ENCODE measurements at places on chromosomes 1 and 21. TPM values are rescaled to one million over a fixed set of nuclear protein-coding genes. Genes with fewer than 3 reads are reported as not detected.
A peak's percentile ranks its signal among the peaks of the same experiment; 100 is the strongest.

DNA sequence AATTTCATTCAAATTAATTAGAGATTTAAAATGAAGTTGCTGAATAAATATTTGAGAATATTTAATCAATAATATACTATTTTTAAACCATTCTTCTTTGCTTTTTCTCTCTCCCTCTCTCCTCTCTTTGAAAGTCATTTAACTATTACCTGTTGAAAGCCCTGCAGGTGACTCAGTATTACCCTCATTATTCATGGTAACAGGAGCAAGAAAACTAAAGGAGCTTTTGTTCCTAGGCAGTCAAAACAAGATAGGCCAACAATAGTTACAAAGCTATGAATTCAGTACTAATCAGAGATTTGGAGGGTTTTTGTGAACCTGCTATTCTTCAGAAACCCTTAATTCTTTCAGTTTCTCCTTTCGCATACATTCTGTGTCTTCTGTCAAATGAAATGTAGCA lies 721.3 kb upstream of the NCAM2 start:
- no peak for DNase-seq

GRCh38 chr1:221085701-221086375 lies 206.6 kb downstream of the HLX start:
- DNase-seq, result no peak

GRCh38 chr1:59126366-59126765 lies 170.5 kb upstream of the FGGY start:
- no peak for DNase-seq

DNA sequence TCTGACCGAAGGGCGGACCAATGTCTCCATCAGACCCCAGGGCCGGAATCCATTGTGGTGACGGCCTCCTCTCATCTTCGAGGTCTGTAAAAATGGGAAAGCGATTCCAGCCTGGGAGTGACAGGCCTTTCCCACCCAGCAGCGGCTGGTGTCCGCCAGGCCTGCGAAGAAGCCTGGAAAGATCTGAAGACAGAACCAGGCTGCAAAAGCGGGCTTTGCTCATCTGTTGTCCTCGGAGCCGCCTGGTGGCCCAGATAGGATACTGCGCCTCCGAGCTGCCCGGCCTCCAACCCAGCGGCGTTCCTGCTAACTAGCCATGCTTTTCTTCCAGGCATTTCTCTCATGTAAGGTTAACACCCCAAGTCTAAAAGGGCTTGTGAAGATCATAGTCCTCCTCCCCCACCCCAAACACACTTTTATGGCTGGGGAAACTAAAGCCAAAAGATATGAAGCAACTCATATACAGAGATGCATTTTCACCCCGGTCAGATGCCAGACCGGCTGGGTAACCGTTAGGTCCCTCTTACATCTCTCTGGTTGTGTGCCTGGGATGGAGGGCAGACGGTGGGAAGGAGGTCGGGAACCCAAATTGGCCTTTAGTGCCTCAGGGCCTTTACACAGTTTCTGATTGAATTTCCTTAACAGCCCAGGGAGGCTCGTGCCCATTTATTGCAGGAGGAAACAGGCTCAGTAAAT lies 1.9 kb upstream of the DHRS3 start:
- peak; percentile 90 for DNase-seq

DNA sequence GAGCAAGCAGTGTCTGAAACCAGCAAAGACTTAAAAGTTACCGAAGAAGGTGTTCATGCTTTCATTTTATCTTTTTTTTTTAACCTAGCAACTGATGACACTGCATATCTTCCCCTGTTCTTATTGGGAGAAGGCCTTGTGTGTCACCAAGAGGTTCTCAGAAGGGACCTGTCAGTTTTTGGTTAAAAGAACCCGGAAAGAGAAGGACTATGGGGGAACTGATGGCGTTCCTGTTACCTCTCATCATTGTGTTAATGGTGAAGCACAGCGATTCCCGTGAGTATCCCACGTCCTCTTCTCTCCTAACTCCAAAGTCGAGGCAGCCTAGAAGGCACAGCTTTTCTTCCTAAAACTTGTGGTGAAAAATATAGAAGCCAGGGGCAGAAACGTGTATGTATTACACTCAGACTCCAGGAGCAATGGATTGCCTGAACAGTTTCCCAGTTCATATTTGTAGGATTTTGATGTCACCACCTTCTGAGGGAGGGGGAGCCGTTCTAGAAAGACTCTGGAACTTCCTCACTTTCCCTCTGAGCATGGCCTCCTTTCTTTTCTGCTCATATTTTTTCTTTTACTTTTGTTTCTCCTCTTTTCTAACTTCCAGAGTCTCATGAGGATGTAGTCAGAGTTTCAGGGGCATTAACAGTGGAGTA lies at the start of gene MR1:
TSS of gene MR1 (plus strand) at position 185 of the 653 bp plus-strand sequence. CDS start at position 210, 25 bp downstream.
- DNase-seq, result peak; percentile 81

DNA sequence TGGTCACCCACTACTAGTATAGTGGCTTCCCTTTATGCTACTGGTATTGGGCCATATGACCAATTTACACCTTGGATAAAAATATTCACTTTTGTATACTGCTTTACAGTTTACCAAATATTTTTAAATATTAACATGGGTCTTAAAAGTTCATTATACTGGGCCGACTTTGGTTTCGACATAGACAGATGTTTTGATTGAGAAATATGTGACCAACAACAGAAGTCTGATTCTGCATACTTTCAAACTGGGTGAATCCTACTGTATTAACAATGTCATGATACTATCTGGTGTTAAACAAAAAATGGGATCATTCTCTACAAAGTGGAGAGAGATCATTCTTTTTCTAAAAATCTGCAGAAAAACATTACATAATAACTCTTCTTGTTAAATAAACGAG lies 134.8 kb downstream of the AKT3 start:
- DNase-seq, result no peak

- no peak for DNase-seq
These were observed 105.5 kb downstream of the LRIG2 start for GRCh38 chr1:113178522-113178921.

- DNase-seq, result no peak
These were observed 249.8 kb downstream of the SETD4 start for GRCh38 chr21:35810431-35810970.

- DNase-seq, result no peak
These were observed 27.4 kb downstream of the AGL start for GRCh38 chr1:99877568-99877967.

DNA sequence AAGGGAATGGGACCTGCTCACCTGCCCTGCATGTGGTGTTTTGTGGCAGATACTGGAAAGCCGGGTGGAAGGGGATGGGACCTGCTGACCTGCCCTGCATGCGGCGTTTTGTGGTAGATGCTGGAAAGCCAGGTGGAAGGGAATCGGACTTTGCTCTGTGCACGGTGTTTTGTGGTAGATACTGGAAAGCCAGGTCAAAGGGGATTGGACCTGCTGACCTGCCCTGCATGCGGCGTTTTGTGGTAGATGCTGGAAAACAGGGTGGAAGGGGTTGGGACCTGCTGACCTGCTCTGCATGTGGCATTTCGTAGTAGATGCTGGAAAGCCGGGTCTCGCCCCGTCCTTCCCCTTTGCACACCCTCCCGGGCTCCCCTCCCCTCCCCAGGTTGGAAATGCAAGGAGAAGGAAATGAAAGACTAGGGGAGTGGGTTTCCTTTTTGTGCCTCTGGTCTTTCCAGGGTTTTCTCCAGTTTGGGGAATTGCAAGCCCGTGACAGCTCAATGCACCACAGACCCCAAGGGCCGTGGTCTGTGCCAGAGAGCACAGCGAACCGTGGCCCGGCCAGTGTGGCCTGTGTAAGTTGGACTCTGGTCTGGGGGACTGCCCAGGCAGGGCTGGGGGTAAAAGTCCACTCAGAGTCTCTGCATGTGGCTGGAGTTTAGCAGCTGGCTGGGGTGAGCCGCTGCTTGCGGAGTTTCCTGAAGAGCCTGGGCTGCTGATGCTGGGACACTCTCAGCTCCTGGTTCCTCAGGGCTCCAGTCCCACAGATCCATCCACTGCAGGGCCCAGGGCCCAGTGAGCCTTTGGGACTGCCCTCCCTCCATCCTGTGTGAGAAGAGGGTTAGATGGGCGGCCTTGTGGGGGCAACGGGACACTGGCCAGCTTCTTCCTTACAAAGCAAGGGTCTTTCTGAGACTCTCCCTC lies 105.5 kb downstream of the CRYAA start:
- no peak for DNase-seq

DNA sequence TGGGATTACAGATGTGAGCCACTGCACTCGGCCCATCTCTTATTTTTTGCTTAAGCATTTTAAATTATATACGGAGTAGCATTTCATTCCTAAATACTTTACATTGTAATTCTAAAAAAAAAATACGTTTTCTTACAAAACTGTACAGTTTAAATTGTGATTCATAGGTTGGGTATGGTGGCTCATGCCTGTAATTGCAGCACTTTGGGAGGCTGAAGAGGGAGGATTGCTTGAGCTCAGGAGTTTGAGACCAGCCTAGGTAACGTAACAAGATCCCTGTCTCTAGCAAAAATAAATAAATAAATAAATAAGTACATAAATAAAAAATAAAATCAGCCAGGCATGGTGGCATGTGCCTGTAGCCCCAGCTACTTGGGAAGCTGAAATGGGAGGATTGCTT lies 24.6 kb downstream of the TBCE start:
- no peak for DNase-seq

- no peak for DNase-seq
These were observed 5.6 kb upstream of the TNFSF18 start for GRCh38 chr1:173056365-173056764.

- no peak for DNase-seq
These were observed 897 bp downstream of the EPHX4 start for GRCh38 chr1:92030656-92031107.

GRCh38 chr1:147225193-147225730 lies at the start of gene FMO5:
Gene FMO5, minus strand, starts transcription at chr1:147225339. Its CDS starts 310 bp downstream, at chr1:147225029.
- DNase-seq, result peak; percentile 82

DNA sequence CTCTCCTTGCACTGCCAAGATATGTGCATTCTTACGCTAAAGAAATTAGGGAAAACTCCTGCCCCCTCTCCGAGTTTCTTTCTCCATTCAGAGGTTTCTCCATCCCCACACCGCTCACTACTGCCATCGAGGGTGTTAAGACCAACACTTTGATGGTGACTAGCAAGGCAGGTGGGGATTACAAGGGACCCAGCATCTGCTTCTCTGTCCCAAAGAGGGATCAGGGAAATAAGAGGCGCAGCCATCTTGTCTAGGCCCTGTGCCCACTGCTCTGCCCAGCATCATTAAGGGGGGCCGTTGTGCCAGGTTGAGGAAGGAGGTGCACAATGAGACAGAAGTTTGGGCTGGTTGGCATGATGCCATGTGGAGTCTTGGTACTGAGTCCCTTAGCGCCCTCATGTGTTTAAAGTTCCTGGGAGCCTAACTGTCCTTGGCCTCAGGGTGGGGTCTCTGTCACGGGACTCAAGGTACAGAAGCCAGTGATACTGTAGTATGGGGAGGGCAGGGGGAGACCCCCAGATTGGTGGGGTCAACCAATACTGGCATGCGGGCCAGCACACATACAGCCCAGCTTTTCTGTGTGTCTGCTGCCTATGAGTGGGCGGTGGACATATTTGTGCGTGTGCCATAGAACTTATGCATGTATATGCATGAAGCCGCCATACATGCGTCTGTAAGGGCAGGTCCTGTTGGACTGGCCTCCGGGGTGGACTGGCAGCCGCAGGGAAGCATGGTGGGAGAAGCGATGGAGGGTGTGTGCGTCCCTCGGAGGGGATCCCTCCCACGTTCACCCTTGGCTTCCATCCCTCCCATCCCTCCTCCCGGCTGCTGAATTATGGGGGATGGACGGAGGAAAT lies 5.5 kb downstream of the EFNA3 start:
- no peak for DNase-seq

- DNase-seq, result no peak
These were observed 95.6 kb downstream of the OLFML2B start for GRCh38 chr1:161928056-161928455.

DNA sequence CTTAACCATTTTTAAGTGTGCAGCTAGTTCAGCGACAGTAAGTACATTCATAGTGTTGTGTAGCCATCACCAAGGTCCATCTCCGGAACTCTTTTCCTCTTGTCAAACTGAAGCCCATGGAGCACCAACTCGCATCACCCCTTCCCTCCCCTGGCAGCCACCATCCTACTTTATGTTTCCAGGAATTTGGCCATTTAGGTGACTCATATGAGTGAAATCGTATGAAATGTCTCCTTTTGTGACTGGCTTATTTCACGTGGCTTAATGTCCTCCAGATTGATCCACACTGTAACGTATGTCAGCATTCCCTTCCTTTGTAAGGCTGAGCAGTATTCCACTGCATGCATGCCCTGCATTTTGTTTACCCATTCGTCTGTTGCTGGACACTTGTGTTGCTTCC lies 2.5 kb downstream of the COL6A2 start:
- DNase-seq, result no peak

DNA sequence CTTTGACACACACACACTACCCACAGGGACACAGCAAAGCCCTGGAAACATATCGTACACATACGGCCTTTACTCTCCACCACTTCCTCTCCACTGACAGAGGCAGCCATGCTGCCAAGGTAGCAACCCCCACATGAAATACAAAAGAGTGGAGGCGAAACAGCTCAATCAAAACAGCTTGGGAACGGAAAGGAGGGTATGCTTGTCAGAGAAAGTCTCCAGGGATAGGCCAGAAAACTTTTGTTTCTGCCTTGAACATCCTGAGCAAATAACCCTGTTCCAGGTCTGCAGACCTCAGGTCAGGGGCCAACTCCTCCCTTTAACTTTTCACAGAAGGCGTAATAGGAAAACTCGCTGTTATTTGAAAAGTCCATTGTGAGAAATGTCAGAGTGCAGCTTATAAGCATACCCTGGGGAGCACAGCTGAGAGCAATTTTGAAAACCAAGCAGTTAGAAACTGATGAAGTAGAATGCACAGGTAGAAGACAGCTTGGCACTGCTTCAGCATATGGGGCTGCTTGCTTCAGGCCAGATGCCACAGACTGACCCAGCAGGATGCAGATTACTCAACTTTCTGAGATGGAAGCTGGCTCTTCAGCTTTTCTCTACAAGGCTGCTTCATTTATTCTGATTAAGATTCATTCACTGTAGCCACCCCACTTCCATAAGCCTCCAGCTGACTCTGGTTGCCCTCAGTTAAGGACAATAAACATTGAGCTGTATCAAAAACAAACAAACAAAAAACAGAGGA lies 18.0 kb downstream of the KIAA0319L start:
- DNase-seq, result no peak

GRCh38 chr1:19032701-19033514 lies 76.4 kb upstream of the IFFO2 start:
- no peak for DNase-seq

DNA sequence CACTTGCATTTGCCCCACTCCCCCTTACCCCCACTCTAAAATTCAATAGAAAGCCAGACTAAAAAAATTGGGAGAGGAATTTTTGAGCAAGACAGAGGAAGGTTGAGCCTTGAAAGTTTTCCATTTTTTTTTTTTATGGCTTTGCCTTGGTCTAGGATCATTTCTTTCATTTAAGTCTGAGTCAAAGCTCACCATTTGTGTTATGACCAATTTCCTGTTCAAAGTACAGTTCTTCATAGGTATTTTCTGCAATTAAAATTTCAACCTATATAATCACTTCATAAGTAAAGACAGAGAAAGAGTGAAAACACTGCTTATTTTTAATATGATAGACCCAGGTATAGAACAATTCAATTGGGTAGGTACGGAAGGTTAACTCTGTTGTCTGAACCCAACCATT lies 436.6 kb upstream of the ADGRL2 start:
- no peak for DNase-seq

Gene KTI12
- 2.5 TPM for polyA plus RNA-seq

Gene KCNJ15
- 0.23 TPM for polyA plus RNA-seq

Gene DCST2
- 2.1 TPM for polyA plus RNA-seq

Gene GJA5
- 16.6 TPM for polyA plus RNA-seq

Gene RAB7B
- 12.2 TPM for polyA plus RNA-seq

Gene ZFP69
- 5.0 TPM for polyA plus RNA-seq

Gene SLFNL1
- polyA plus RNA-seq, result 0.68 TPM

Gene LCE2A
- polyA plus RNA-seq, result not detected

Gene GSTM1
- 50.6 TPM for polyA plus RNA-seq

Gene GPX7
- polyA plus RNA-seq, result 136 TPM

Gene KCNC4
- 9.2 TPM for polyA plus RNA-seq

Gene UMODL1
- polyA plus RNA-seq, result not detected

Gene CDA
- 0.52 TPM for polyA plus RNA-seq
